ENCODE measurements at places on chromosomes 16 and 17. TPM values are rescaled to one million over a fixed set of nuclear protein-coding genes. Genes with fewer than 3 reads are reported as not detected.

DNA sequence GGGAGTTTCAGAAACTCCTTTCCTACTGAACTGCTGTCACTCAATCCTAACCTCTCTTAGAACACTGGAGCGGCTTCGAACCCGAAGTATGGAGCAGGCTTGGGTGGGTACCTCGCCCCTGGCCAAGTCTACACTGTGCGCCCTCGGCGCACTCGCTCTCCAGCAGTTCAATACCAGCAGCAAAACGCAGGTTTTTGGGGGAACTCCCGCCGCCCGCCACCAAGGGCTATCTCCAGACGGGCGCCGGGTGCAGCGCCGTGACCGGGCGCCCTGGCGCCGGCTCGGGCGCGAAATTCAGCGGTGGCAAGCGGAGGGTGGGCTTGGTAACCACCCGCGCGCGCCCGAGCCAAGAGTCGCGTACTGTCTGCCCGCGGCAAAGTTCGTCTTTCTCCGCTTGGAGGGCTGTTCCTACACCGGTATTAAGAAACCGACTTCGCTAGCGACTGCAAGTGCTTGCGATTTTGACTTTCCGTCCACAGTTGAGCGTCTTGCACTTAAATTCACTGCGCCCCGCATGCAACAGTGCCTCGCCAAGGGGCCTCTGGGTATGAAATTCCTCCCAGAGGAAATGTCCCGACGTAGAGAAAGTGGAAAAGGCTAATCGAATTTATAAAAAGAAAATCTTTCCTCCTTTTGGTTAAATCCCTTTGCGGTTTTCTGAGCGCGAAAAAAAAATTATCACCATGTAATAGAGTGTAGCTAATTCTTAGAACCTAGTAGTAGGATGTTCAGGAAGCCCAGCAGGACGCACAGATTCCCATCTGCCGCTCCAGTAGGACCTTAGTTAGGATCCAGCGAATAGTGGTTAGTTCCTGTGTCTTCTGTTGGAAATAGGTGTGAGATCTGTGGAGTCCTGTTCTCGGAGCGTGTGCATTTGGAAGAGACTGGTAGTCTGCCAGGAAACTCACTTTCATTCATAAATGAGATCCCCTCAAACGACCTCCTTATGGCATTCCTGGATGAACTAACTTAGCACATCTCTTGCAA lies 5.0 kb upstream of the SALL1 start:
- DNase-seq = no peak

- peak; percentile 56 for DNase-seq
Observed at GRCh38 chr16:5025171-5025632, 8.5 kb downstream of the NAGPA start.

- no peak for DNase-seq
Observed at GRCh38 chr17:6064868-6065267, 5.3 kb upstream of the WSCD1 start.

- no peak for DNase-seq
Observed at GRCh38 chr17:4097165-4097960, 45.5 kb downstream of the ZZEF1 start.

- DNase-seq = no peak
Observed at GRCh38 chr17:11797803-11798202, 199.5 kb downstream of the ZNF18 start.

DNA sequence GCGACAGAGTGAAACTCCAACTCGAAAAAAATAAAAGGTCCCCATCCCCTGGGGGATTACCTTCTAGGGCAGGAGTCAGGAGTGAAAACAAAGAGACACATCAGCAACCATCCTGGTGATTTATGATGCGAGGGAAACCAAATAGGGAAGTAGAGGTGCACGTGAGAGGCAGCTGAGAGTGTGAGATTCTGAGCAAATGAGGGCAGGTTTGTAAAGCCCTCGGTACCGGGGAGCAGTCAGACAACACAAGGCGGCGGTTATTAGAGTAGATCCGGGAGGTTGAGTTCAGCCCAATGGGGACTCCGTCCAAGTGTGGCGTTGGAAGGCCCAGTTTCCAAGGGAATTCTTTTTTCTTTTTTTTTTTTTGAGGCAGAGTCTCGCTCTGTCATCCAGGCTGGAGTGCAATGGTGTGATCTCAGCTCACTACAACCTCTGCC lies 7.4 kb upstream of the ARMC7 start:
- no peak for DNase-seq

SHMT1 gene
- 49.3 TPM for total RNA-seq

KCNG4 gene
- total RNA-seq = not detected

ACOX1 gene
- total RNA-seq = 154 TPM

KRT222 gene
- total RNA-seq = 0.43 TPM

CRYM gene
- 9.5 TPM for total RNA-seq

Measured in mucosa of descending colon (tissue), 3 donors.